ENCODE measurements at places on chromosomes 5 and 9.
A peak's percentile ranks its signal among the peaks of the same experiment; 100 is the strongest.

- peak; percentile 5 for DNase-seq
These were observed 6.9 kb downstream of the SHC3 start for GRCh38 chr9:89171693-89172092.

DNA sequence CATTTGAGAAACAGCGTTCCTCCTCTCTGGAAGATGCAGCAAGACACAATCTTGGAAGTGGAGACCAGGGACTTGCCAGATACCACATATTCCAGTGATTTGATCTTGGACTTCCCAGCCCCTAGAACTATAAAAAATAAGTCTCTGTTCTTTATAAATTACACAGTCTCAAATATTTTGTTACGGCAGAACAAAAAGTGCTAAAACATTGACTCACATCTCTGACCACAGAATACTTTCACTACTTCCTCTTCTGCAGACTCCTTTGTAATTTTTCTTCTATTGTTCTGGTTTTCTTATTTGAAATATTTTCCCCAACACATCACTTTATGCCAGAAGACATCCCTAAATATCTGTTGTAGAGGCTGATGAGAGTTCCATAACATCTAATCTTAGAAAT is 706.1 kb upstream of the CDH18 start:
- no peak for DNase-seq

DNA sequence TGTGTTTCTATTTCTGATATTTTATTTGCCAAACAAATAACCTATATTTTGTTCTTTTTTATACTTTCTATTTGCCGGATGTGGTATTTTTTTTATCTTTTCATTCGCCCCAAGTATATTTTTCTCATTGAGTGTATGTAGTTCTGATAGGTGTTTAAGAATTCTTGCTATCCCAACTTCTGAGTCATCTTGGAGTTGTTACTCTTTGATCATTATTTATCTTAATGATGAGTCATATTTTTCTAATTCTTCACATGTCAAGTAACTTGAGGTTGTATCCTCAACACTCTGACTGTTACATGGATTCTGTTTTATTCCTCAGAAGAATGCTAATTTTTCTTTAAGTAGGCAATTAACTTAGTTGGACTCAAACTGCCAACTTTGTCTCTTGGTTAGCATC is 498.1 kb downstream of the TLE1 start:
- no peak for DNase-seq

DNA sequence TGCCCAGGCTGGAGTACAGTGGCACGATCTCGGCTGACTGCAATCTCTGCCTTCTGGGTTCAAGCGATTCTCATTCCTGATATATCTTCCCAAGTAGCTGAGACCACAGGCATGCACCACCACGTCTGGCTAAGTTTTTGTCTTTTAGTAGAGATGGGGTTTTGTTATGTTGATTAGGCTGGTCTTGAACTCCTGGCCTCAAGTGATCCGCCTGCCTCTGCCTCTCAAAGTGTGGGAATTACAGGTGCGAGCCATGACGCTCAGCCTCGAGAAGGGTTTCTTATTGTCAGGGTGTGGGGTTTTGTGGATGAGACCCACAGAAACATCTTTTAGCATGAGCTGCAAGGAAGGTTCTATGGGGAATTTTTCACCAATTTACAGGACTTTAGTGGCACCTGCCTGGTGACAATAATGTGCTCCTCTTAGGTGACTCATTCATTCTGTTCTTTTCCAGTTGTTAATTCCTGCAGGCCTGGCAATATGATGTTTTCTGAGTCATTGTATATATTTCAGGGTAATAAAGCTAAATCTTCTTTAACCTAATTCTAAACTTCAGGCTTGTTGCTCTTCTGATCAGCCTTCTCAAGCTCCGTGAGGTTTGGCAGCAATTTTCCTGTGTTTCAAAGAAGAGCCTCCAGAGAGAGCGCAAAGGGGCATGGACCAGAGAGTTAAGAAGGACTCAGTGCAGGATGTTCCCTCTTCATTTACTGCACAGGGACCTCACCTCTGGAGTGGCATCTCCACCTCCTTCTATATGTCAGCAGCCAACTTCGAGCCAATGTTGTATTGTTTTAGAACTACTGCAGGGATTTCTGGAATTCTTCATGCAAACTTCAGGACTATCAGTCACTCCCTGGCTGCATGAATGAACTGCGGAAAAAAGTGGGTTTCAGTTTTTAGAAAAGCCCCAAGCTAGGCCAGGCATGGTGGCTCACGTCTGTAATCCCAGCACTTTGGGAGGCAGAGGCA is 77.8 kb upstream of the ZNF618 start:
- DNase-seq = no peak

- DNase-seq = no peak
These were observed 10.8 kb downstream of the FAF2 start for GRCh38 chr5:176458904-176459561.

GRCh38 chr5:69317391-69317790 is 15.2 kb downstream of the CCDC125 start:
- DNase-seq = no peak

- no peak for DNase-seq
These were observed 32.2 kb downstream of the KCNV2 start for GRCh38 chr9:2749485-2749884.

DNA sequence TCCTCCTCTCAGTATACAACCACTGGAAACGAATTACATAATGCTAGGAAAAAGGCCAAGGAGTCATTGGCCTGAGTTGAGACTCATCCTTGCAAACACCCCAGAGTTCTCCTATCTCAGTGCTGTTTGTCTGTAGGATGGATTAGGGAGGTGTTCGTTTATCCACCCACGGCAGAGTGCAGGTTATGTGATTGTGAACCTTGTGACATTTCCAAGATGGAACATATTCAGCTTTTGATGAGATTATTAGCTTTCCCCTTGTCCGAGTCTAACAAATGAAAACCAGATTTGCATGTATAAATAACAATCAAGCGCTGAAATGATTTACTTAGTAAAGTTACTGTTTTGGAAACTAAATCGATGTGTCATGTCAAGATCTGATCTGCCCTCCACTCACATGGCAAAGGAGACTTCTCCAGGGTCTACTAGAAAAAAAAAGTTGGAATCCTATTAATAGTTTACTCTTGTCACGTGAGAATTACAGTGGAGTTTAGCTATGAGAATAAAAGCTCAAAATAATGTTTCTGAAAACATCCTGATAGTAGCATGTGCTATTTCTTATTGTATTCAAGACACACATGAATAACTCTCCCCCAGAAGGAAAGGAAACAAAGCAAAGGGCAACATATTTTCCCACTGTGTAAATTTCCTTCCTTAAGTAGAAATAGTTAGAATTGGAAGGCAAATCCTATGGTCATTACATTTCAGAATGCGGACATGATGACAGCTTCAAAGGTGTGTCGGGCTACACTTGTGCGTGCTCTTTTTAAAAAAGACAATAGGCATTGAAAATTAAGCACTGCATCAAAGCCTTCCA is 600.4 kb downstream of the EBF1 start:
- DNase-seq = no peak

- DNase-seq = no peak
These were observed 15.0 kb downstream of the ANKRD33B start for GRCh38 chr5:10578869-10579268.

DNA sequence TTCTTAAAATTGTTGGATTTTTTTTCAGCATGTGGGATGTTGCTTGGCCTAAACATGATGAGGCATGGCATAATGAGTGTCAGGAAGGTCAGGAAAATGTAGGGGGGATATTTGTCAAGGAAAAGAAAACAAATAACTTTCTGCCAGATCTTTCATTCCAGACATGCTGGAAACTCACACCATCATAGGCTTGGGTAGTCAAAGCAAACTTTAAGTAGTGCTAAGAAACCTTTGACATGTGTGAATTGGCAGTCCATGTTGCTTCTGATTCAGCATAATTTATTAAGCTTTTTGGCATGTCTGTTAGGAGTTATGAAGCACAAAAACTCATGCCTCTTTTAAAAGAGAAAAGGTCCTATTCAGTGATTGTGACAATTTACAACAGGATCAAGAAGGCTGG is 61.3 kb upstream of the MTAP start:
- DNase-seq = no peak

DNA sequence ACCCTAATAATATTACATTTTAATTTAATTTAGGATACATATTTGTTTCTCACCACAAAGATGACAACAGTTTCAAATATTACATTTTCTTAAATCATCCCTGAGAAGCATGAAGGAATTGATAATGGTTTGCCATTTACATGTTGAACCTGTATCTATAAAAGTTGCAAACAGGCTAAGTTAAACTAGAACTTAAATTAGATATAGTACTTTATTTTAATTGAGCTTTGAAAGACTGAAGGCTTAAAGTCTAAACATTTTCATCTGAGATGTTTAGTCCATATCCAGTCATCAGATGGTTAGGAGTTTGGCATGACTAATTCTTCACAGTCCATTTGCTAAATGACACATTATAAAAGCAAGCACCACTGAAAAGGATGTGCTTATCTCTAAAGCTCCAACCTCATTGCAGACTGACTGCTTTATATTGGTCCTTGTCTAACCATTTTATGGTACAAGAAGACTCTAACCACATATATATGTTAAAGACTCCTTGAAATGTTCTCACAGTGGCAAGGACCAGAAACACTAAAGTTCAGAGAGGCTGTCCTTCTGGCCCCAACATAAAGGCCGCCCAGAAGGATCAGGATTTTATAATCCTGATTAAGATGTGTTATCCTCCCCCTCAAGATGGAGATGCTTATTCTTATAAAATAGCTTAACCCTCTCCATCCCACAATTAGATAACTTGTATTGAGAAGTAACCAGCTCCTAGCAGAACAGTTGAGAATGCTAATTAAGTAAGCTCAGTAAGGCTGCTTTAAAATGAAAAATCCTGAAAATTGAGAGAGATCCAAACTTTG is 25.8 kb downstream of the WNT8A start:
- peak; percentile 17 for DNase-seq

- no peak for DNase-seq
These were observed 15.7 kb upstream of the INPP5E start for GRCh38 chr9:136455043-136456002.

DNA sequence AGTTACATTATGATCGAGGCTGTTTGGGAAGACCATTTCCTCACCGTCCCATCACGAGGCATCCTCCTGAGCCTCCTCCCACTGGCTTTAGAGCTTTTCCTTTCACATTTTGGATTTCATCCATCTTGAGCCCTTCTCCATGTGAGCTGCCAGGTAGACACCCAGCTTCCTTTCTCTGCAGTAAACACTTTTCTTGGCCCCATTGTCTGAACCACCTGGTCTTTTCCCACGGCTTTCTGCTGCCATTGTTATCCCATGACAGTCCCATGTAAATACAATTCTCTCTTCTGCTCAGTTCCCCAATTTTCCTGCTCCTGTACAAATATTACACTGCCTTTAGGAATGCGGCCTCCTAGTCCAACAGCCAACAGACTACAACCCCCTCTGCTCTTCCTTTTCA is 24.1 kb downstream of the UBE2QL1 start:
- no peak for DNase-seq
